ENCODE measurements at places on chromosomes 2 and 18.

DNA sequence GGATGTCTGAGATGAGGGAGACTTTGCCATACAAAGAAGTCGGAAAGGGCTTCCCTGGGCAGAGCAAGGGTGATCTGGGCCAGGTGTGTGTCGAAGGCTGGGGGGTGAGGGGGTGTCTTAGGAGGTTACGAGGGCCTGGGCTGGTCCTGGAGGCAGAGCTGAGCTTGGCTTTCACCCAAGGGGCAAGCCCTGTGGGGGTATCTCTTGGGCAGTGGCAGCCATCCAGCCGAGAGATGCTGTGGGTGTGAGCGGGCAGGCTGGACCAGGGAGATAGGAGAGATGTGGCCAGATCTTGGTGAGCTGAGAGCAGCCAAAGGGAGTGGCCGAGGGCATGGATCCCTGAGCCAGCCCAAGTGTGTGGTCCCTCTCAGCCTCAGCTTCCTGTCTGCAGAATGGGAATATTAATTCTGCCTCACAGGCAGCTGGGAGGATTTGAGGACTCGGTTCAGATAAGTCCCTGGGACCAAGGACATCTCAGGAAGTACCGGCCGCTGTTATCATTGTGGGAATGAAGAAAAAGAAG is 33.0 kb downstream of the MAL start:
- no peak for DNase-seq

DNA sequence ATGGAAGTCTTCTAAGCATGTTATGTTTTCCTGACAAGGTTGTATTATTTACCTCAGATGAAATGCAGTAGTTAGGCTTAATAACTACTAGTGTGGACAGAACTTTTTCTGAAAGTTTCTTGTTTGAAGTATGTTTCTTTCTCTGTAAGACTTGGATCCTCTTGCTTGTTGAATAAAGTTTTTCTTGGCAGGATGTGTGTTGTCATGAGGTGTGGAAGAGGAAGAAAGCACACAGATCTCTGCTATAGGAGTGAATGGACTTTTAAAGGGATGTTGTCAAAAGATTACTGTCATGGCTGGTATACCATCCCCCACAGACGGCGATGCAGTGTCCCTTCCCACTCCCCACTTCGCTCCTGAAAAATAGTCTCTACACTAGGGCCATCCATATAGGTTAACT is 2.6 kb downstream of the CAB39 start:
- no peak for DNase-seq

- no peak for DNase-seq
Measured at GRCh38 chr2:182819412-182819811, 47.0 kb downstream of the FRZB start.

DNA sequence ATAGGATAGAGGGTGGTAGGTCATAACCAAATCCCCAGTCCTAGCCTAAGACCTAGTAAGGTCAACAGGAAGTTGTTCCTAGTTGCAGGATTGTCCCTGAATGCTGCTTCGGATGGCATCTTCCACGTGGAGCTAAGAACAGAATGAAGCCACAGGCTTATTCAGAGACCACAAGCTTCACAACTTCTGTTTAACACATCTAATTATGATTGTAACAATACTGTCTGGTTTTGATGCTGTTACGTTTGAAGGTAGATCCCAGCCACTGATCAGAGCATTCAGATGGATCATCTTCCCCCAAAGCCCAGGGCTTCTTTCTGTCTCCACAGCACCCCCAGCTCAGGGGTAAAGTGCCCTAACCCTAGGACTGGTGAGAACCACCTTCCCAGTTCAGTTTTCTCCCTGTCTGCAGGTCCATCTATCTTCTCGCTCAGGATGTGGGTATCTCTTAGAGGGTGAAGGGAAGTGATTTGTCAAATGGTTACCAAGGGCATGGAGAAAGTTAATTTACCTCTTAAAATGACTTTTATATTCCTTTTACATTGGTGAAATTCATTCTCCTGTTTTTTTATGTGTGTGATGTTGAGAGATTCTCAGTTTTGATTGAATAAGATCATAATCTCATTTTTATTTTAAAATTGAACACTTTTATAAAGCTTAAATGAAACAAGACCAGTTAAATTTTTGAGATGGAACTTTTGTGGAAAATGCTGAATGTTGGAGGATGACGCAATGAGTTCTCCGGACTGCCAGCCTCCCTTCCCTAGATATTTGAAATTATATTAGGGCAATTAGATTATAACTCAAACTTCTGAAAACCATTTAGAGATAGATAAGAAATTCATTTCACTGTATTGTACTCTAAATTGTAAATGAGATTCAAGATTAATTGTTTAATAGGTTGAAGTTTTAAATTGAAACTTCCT is 66.5 kb downstream of the RHBDD1 start:
- no peak for DNase-seq

DNA sequence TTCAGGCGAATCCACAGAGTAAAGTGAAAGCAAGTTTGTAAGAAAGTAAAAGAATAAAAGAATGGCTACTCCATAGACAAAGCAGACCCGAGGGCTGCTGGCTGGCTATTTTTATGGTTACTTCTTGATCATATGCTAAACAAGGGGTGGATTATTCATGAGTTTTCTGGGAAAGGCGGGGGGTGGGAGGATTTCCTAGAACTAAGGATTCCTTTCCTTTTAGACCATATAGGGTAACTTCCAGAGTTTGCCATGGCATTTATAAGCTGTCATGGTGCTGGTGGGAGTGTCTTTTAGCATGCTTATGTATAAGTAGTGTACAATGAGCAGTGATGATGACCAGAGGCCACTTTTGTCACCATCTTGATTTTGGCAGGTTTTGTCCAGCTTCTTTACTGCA is 59.8 kb downstream of the SLC4A3 start:
- DNase-seq = no peak

DNA sequence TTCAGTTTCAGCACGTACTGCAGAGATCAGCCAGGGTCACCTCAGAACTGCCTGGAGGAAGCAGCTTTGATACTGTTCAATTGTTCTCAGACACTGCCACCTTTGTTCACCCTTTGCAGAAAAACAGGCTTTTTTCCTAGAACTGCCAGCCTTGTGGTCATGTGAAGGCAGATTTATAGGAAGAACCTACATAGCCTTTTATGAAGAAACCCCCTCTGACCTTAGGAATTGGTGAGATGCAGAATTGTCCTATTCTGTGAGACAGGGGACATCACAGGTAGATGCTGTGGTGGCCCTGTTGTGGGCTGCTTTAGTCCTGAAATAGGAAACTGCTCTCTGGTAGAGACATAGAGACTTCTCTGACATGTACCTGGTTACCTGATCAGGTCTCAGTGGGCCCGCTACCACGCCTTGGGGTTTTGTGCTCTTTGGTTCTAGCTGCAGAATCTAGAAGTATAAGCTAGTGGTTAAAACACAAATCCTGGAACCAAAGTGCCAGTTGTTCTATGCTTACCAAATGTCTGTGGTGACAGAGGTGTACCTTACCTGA is 206.6 kb downstream of the AGPS start:
- DNase-seq = no peak

DNA sequence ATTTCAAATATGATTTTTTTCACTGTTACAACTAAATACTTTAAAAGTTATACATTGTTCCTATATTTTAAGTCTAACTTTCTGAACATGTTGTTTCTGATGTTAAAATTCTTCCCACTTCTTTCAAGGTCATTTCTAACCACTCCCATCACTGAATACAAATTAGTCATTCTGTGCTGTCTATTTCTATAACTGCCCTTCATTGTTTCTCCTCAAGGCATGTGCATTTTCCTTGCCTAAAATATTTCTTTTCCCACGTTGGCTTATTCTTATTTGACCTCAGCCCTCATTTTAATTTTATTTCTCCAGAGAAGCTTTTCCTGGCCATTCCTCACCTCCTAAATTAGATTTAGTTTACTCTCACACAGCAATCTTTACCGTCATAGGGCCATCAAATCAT is 198.9 kb upstream of the GULP1 start:
- DNase-seq = no peak

GRCh38 chr2:2646433-2647051 is 315.5 kb upstream of the MYT1L start:
- DNase-seq = no peak

- no peak for DNase-seq
Measured at GRCh38 chr2:133843091-133843490, 274.8 kb upstream of the NCKAP5 start.

DNA sequence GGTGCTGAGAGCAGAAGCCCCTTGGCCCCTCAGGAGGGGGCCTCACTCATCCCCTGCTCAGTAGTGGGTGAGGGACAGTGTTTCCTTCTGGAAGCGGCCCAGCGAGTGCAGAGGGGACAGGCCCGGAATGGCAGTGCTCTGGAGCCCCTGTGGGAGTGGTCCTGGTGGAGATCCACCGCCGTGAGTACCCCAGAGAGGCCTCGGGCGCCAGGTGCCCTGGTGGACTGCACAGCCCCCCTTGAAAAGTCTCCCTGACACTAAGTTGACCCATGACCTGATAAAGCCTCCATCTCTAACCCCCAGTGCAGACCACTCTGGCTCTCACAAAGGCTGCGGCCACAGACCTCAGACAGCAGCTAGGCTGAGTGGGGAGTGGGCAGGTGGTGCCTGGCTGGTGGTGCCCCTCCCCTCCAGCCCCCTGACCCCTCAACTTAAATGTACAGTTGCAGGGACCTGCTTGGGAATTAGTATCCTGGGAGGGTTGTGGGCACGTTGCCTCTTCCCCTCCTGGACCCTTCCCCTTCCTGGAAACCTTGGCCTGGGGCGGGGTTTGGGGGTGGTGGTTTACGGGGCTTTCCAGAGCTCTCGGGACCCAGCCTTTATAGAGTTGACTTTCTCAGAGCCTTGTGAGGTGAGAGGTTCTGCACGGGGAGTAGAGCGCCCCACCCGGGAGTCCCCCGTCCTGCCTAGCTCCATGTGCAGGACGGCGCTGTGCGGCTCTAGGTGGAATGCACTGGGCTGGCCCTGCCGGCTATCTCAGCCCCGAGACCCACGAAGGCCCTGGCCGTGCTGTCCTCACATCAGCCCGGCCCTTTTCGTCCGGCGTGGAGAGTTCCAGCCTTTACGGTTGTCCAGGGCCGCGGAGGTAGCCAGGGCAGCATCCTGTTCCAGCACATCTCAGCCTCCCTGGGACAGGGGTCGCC is 62.7 kb downstream of the RTP5 start:
- no peak for DNase-seq
